ENCODE measurements at places on chromosomes 7 and 10.

GRCh38 chr7:105782391-105783042 is 93.9 kb downstream of the ATXN7L1 start:
- DNase-seq: no peak

- no peak for DNase-seq
Observed at GRCh38 chr10:69819716-69820506, 18.2 kb downstream of the COL13A1 start.

DNA sequence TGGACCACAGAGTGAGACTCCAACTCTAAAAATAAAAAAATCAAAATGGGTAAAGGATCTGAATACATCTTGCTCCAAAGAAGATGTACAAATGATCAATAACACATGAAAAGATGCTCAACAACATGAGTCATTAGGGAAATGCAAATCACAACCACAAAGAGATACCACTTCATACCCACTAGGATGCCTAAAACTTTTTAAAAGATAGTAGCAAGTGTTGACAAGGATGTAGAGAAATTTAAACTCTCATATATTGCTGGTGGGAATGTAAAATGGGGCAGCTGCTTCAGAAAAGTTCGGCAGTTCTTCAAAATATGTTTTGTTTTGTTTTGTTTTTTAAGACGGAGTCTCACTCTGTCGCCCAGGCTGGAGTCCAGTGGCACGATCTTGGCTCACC is 45.7 kb upstream of the GTF2IRD1 start:
- DNase-seq: no peak

- peak; percentile 26 for DNase-seq
Observed at GRCh38 chr7:22109761-22110160, 164.1 kb upstream of the CDCA7L start.

DNA sequence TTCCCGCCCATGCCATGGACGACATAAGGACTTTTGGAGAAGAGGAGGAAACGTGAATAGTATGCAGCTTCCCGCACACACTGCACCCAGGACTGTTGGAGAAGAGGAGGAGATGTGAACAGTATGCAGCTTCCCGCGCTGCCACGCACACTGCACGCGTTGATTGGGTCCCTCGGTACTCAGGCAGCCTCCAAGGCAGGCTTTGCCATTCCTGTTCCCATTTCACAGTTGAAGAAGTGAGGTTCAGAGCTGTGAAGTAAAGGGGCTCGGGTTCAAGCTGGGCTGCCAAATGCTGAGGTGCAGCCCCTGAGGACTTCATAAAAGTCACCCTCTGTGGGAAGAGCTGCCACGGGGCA is 147.9 kb upstream of the FAM20C start:
- DNase-seq: no peak

GRCh38 chr10:132654121-132654571 is 116.6 kb downstream of the INPP5A start:
- no peak for DNase-seq

GRCh38 chr10:132497063-132497680 is 40.4 kb upstream of the INPP5A start:
- DNase-seq: no peak

DNA sequence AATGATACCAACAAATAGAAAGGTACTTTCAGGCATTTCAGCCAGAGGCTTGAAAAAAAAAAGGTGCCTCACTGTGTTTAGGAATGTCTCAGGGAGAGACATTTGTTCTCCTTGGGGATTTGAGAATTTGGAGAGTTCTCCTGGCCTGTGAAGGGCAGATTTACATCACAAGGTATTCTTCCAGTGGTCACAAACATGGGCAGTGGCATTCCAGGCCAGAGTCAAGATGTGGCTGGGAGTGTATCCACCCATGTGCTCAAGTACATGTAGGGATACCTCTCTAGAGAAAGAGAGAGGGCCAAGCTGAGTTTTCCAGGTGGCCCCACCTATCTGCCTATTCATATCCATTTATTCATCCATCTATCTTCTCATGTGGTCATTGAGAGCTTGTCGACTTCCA is 253.8 kb downstream of the LRMDA start:
- no peak for DNase-seq

DNA sequence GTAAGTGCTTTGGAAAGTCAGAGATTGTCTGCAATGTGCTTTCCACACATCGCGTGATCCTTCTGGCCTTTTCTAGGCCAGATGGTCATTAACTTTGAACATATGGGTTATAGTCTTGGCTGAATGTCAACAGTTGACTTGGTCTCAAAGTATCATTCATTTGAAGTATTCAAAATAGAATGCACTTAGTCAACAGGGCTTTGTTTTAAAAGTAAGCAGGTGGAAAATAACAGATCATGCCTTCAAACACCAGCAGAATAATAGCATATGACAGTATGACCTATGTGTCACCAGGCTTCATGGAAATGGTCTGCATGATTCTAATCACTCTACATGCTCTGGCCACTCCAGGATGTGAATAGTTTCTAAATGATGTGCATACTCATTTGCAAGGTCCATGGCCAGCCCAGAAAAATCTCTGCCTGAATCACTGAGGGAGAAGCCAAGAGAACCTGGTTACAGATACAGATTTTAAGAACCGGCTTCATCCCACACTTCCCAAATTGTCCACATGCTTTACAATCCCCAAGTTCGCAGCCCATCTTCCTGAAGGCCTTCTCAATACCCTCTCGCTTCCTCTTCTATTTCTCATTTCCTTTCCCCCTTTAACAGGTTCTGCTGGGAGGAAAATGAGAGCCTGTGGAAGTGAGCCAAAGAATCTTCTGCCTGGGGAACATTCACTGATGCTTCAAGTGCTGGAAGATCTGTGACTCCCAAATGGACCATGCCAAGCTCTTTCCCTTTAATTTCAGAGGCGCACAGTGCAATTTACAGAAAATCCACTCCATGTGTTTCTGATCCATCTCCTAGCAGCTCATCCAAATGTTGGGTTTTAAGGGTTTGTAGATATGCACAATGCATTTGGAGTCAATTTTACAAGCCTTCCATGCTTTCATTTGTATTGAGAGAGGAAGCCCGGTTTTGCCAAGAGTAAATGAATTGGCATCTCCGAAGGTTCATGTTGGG is 122.8 kb upstream of the GDF10 start:
- no peak for DNase-seq

GRCh38 chr10:137031-137430 is 1.8 kb downstream of the ZMYND11 start:
- DNase-seq: peak; percentile 47

DNA sequence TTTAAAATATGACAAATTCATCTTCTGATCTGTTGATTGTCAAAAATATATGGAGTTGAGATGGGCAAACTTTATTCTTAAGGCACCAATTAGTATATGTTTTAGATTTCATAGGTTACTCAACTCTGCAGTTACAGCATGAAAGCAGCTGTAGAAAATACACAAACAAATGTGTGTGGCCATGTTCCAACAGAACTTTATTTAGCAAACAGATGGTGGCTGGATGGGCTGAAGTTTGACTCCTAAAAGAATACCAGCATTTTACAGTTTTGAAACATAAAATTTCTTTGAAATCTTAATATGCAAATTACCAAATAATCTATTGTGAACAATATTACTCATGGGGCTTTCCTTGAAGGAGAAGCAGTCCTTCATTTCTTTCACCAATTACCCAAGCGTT is 1206.0 kb upstream of the LRRTM3 start:
- no peak for DNase-seq

- no peak for DNase-seq
Observed at GRCh38 chr7:101243646-101244374, 1.1 kb downstream of the FIS1 start.

DNA sequence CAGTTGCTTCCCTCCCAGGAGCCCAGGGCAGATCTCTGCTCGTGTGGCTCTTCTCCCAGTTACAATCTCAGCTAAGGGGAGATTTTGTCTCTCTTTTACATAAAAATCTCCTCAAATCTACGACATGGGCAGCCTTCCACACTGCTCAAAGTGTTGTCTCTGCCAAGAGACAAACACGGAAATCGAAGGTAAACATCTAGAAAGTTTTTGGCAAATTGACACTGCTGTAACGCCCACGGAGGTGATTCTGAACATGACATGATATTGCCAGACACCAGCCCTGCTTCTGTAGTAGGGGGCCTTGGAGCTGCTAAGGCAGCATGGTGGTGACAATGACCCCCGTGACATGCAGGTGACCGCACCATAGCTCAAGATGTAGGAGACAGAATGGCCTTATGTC is 128.3 kb downstream of the CCDC3 start:
- no peak for DNase-seq

DNA sequence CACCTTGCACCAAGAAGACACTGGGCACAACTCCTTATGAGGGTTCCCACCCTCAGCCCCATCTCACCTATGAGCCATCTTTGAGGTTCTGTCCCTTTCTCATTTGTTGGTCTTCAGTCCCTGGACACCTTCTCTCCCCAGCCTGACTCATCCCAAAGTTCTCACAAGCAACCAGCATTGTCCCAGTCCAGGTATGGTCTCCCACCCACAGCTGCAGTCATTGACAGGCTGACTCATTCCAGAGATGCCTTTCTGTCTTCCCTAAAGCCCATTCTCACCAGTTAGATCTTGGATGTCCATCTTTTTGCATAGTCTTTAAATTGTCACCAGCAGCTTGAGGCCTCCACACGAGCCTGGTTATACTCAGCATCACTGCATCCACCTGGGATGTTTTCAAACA is 26.7 kb upstream of the BMPR1A start:
- no peak for DNase-seq

DNA sequence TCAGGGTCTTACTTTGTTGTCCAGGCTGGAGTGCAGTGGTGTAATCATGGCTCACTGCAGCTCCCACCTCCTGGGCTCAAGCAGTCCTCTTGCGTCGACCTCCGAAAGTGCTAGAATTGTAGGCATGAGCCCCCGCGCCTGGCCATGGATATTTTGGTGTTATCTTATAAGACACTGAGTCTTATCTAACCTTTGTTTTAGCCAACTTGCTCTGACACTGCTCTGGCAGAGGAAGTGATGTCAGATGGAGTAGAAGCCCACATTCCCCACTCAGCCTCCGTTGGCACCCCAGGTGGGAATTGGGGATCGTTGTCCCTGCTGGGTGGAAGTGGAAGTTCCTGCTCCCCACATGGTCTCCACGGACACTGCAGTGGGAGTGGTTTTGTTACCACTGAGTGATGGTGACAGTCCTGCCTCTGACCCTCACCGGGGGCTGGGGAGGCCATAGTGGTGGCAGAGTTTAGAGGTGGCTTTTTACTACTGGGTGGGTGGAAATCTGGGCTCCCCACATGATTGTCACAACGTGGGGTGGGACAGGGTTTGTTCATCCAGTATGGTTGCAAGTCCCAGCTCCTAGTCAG is 98.9 kb downstream of the ANKRD61 start:
- no peak for DNase-seq

DNA sequence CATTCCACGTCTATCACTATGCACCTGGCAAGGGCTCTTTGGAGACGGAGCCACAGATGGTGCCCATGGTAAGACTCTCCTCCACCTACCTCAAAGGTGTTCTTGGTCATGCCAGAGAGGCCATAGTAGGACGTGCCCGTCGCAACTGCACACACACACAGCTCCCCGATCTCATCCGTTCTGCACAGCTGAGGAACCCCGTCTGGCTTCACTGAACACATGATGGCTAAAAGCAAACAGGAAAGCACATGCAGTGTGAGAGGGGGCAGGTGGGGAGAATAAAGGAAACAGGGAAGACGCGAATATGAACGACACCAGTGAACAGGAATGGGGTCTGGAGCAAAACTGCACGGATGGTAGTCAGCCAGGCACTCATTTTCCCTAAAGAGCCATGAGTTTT is 230.9 kb downstream of the ZMYND11 start:
- peak; percentile 76 for DNase-seq

GRCh38 chr7:149731207-149731955 is 42.0 kb downstream of the ZNF467 start:
- DNase-seq: no peak

DNA sequence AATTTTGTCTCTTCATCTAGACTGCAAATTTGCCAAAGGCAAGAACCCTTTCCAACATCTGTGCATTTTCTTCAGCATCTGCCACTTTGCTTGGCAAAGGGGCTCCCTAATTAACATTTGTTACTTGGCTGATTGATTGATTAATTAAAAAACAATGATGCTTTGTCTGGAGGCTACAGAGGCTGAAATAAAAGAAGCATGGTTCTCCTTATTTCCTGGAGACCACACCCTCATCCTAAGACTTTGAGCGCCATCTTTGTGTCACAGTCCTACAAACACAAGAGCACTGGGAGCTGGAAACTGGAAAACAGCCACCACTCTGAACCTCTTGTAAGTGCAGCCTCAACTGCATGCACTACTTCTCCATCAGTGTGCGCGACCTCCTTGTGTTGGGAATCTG is 189.2 kb downstream of the C7orf25 start:
- DNase-seq: no peak

- DNase-seq: no peak
Observed at GRCh38 chr7:56375173-56375572, 259.0 kb upstream of the NUPR2 start.

DNA sequence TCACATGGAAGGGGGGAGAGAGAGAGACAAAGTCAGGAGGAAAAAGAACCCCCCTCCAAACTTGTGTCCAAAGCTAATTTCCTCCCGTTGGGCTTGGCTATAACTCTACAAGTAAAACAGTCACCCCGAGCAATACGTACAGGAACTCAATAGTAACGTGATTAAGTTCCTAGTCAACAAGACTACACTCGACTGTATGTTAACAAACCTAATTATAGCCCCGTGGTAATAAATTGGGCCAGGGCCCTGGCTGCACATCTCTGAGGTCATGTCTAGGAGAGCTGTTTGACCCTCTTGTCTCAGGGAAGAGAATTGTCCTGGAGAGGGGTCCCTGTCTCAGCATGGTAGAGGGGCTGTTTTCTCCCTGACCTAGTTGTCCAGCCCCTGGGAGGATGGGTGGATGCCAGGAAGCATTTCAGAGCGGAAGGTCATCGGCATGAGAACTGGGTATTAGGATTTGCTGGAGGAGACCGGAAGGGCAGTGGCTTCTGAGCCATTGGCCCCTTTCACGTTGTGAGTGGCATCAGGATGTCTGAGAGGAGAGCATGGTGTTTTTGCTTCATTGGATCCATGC is 60.2 kb upstream of the COMTD1 start:
- no peak for DNase-seq

GRCh38 chr7:50837965-50838364 is 55.3 kb upstream of the GRB10 start:
- no peak for DNase-seq

DNA sequence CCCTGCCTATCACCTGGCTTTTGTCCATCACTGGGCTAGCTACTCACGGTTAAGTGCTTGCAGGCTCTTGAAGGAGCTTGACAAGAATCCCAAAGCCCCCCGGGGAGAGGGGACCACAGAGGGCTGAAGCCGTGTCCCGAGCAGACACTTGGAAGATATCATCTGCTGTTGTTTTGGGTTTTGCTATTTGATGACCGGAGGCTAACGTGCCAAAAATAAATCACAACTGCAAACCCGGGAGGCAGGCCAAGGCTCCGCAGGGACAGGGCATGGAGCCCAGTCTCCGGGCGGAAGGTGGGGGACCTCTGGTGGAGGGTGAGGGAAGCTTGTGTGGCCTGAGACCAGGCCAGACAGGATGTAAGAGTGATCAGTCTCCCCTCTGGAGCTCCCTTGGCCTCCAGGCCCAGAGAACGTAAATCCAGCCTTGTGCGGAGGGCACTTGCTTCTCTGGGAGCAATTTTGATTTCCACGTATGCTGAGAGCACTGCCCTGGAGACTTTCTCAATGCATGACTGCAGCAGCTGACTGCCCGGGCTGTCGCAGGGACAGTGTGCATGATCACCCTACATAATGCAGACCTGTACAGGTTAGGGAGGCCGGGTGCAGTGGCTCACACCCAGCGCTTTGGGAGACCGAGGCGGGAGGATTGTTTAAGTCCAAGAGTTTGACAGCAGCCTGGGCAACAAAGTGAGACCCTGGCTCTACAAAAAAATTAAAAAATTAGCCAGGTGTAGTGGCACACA is at the start of gene PHKG1:
PHKG1 (minus strand) TSS at position 164 of the 743 bp plus-strand sequence. CDS start 4,011 bp downstream, outside the sequence.
- no peak for DNase-seq
